Cardiac fibroblast (primary cell): ENCODE measurements at places on chromosomes 3 and 15.

GRCh38 chr3:148759430-148759829, 61.7 kb downstream of the AGTR1 start:
- no peak for DNase-seq

GRCh38 chr15:91853511-91853947, at the start of gene SLCO3A1:
Gene SLCO3A1 (plus strand): TSS chr15:91853708.
- peak; percentile 49 for DNase-seq

DNA sequence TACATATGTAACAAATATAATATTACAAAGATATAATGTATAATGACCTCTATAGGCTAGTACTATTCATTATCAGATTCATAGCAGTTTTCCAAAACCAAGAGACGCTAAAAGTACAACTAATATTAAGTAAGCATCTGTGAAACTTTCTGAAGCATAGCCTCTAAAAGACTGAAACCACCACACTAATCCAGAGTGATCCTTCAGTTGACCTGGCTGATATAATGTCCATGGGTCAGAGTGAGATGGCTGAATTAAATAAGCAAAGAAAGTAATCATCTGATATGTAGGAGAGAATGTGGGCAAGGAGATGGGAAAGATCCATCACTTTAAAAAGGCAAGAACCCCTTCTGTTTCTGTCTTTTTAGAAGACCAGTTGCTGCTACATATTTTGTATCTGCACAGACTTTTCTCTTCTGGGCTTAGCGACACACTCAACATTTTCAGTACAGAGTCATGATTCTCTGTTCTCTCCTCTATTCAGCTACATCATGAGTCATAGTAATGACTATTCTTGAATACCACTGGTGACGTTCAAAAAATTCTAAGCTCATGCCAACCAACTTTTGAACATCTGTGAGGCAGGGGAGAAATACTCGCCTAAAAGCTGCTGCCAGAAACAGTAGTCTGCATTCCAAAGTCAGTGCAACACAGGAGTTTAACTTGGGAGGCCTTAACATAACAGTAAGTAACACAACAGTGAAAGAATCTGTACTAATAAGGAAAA, 149.6 kb downstream of the MAGI1 start:
- peak; percentile 95 for DNase-seq

- no peak for DNase-seq
These were observed 15.8 kb upstream of the KBTBD12 start for GRCh38 chr3:127899200-127899599.

DNA sequence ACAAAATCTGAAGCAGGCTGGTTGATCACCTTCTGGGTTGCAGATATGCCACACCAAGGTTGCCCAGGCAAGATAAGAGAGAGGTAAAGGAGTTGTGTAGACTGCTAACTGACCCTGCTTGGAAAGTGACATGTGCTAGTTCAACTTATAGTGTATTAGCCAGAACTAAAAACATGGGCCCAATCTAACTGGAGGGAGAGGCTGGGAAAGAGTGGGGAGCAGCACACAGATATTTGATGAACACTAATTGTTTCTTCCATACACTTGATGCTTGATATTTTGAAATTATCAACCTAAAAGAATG, 55.1 kb upstream of the ADGRG7 start:
- no peak for DNase-seq

GRCh38 chr3:169666076-169666375, 2.5 kb upstream of the MECOM start:
- DNase-seq, result no peak

GRCh38 chr3:134709561-134710312, 58.9 kb upstream of the KY start:
- peak; percentile 38 for DNase-seq

- DNase-seq, result peak; percentile 43
These were observed 12.6 kb downstream of the LIMD1 start for GRCh38 chr3:45606991-45607712.

DNA sequence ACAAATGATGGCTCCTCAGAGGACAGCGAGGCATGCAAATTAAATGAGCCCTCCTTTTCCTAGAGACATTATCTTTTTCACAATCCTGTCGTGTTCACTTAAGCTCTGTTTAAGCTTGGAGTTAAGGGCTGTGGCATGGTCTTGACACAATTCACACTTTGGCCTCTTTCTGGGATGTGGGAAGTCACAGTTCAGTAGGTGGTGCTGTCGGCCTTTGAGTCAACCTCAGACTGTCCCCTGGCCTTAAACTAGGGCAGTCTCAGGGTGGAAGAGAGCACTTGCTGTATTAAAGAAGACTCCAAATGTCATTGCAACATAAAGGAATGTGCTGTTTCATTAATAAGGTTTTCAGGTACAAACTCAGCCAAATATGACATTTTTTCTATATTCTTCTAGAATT, 351.0 kb downstream of the MCTP2 start:
- DNase-seq, result peak; percentile 21

- no peak for DNase-seq
These were observed 762.0 kb downstream of the GBE1 start for GRCh38 chr3:80999481-80999880.

- no peak for DNase-seq
These were observed 46.6 kb downstream of the SLC6A6 start for GRCh38 chr3:14448756-14449727.

DNA sequence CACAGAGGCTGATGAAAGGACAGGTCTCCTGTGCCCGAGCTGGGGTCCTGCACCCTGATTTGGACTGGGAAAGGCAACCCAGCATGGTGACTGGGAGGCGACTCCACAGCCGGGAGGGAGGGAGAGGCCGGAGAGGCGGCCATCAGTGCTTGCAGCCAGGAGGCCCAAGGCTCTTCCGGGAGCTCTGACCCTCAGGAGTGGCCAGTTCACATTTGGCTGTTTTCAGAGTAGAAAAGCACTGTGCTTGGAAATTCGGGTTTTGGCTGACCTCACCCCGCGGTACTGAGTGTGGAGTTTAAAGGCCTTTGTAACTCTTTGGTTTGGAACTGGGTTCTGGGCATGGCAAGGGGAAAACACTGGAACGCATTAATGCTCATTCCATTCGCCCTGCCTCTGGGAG, 31.9 kb downstream of the SMAD6 start:
- DNase-seq, result peak; percentile 39

- DNase-seq, result no peak
These were observed 43.6 kb upstream of the PDZRN3 start for GRCh38 chr3:73668391-73668790.

- no peak for DNase-seq
These were observed 15.7 kb downstream of the SUSD5 start for GRCh38 chr3:33202711-33203457.

GRCh38 chr15:72306211-72306785, 13.7 kb downstream of the CELF6 start:
- peak; percentile 64 for DNase-seq

- DNase-seq, result no peak
These were observed 299.5 kb downstream of the IL5RA start for GRCh38 chr3:2810723-2811122.

DNA sequence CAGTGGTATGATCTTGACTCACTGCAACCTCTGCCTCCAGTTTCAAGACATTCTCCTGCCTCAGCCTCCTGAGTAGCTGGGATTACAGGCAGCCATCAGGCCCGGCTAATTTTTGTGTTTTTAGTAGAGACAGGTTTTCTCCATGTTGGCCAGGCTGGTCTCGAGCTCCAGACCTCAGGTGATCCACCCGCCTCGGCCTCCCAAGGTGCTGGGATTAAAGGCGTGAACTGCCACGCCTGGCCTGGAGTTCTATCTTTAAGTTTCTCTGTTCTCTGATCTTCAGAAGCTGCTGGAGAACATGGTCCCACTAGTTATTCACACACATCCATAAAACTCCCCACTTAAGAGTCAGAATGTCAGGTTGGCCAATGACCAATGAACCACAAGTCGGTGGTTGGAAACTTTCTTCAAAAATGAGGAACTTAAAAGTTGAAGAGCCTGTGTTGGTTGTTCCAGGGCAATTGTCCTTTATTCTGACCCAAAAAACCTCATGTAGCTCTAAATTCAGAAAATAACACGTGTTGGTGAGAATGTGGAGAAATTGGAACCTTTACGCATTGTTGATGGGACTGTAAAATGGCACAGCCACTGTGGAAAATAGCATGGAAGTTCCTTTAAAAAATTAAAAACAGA, 55.9 kb upstream of the PIK3CB start:
- no peak for DNase-seq

DNA sequence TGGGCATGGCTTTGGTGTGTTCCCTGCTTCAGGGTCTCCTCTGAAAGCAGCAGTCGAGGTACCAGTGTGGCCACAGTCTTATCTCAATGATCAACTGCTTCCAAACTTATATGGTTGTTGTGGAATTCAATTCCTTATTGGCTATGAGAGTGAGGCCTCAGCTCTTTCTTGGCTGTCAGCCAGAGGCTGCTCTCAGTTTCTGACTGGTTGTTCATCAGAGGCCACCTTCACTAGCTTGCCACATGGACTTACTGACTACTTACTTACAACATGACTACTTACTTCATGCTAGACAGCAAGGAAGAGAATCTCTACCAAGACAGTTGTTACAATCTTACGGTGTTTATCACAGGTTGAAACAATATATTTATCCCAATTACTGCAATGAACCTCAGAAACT, 789.2 kb downstream of the DIPK2A start:
- peak; percentile 6 for DNase-seq

GRCh38 chr15:63870487-63871209, 36.9 kb upstream of the HERC1 start:
- peak; percentile 83 for DNase-seq

DNA sequence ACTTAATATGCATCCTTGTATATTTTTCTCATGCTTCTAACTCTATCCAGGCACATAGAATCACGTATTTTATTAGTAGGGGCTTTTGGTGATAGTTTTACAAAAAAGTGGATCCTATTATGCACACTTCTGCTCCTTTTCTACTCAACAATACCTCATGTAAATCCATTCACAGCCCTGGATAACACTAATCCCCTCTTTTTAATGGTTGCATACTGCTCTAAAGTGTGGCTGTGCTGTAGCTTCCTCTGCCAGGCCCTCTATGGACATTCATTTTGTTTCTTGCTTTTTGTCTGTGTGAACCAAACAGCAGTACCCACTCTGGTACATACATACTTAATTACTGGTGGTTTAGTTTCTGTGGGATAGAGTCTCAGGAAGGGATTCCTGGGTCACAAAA, 51.3 kb upstream of the SCAANT1 start:
- no peak for DNase-seq

DNA sequence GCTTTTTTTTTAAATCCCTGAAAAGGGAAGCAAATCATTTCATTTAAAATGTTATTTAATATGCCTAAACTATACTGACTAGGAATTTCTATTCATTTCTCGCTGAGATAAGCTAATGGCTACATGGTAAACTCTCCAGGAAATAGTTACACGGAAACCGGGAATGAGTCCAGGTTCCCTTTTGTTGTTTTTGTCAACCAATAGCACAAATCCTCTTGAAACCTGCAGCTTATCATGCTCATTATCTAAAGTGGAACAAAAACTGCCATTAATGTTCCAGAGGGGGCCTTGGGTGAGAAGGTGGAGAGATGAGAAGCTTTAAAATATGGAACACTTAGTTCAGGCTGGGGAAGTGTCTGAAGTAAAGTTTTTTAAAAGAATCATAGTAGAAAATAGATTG, 113.5 kb upstream of the ALCAM start:
- DNase-seq, result peak; percentile 52

- no peak for DNase-seq
These were observed 2.8 kb downstream of the VPS13C start for GRCh38 chr15:62057341-62057980.

DNA sequence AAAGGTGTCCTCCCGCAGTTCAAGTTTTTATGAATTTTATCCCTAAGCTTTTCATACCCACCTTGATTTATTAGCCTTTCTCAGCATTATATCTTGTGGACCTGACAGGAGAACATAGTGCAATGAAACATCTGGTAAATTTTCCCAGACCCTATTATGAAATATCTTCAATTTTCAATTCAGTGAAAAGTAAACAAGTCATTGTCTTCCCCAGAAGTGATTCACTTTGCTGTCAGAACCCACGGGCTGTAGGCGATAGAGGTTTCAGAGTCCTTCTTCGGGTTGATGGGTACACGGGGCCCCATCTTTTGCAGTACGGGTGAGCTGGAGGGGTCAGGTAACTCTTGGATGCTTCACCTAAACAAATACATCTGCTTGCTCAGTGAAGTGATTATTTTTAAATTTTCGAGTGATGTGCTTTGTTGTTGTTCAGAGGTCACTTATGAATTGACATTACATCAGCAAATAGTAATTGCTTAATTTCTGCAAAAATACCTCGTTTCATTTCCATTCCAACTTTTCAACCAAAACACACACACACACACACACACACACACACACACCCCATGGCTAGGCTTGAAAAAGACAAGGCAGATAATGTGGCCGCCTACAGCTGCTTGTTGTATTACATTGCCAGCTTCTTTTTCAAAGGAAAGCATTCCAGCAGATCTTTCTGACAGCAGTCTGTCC, 102.9 kb downstream of the SEMA6D start:
- DNase-seq, result peak; percentile 81

- DNase-seq, result no peak
These were observed 143.5 kb upstream of the TPM1 start for GRCh38 chr15:62899090-62899493.

GRCh38 chr3:141426404-141427034, 58.2 kb downstream of the ZBTB38 start:
- peak; percentile 93 for DNase-seq

DNA sequence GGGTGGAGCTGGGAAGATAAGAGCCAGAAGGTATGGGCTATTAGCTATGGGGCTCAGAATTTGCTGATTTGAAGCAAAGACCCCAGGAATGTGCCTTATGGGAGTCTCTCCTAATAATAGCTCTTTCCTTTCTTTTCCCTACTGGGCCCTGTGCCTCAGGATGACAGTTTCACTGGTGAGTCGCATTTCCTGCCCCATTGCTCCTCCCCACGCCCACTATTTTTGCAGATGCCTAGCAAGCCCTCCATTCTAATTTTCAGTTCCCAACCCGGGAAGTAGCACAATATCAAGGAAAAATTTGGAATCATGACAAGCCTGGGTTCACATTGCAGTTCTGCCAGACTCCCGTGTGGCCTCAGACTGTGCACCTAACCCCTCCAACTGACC, 583 bp downstream of the IL17RE start:
- peak; percentile 44 for DNase-seq

- no peak for DNase-seq
These were observed 44.1 kb downstream of the CD86 start for GRCh38 chr3:122099255-122099654.

- no peak for DNase-seq
These were observed 100.7 kb upstream of the SCN10A start for GRCh38 chr3:38916706-38917105.

- DNase-seq, result no peak
These were observed 145.1 kb downstream of the TNIK start for GRCh38 chr3:171315101-171315500.

- peak; percentile 9 for DNase-seq
These were observed 115.2 kb downstream of the DCLK3 start for GRCh38 chr3:36649125-36649524.

GRCh38 chr3:182651461-182651860, 141.8 kb upstream of the ATP11B start:
- DNase-seq, result no peak

DNA sequence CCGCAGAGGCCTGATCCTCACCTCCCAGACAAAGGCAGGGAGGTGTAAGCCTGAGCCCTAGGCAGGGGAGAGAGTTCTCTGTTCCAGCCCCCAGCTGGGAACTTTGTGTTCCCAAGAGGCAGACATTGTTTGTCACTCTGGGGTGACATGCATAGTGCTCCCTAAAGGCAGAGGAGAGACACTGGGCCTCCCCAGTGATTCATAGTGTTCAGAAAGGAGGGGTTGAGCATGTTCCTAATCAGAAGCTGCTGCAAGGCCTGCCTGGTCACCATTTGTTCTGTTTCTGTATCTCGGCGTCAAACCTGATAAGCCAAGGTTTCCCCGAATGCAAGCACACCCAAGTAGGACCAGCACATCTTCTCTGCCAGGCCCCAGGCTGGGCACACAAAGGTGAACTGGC, 24.0 kb upstream of the SLC6A6 start:
- DNase-seq, result no peak

- no peak for DNase-seq
These were observed 576 bp upstream of the RPAP1 start for GRCh38 chr15:41544650-41545015.
